ENCODE measurements at places on chromosomes 7 and 10.
A peak's percentile ranks its signal among the peaks of the same experiment; 100 is the strongest.

GRCh38 chr10:21975378-21975990, 28.0 kb downstream of the DNAJC1 start:
- DNase-seq, result peak; percentile 80

DNA sequence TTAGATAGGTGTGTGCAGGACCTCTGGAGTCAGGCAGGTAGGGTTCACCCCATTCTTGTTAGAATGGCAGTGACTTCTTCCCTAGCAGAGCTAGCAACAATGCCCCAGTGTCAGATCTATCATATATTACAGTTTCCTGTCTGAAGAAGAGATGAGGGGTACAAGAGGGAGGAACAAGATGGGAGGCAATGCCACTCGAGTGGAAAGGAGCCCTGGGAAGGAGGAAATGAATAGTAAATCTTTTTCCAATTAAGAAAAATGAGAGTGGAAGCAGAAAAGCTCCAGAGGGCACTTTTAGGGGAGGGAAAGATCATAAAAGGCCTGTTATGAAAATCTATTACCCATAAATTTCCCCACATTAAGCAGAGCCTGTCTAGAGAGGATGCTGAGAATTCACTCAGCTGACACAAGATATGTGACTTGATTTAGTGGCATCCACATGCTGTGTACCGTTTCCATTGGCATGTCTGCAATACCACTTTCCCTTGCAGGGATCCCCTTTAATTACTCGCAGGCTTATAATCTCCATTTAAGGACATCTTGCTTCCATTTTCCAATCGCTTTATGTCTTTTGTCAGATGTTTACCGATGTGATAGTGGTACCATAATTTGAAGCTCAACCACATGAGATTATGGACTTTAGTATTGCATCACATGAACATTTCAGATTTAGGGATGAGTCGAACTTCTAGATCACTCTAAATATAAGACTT, 70.0 kb upstream of the AGBL3 start:
- DNase-seq, result no peak

DNA sequence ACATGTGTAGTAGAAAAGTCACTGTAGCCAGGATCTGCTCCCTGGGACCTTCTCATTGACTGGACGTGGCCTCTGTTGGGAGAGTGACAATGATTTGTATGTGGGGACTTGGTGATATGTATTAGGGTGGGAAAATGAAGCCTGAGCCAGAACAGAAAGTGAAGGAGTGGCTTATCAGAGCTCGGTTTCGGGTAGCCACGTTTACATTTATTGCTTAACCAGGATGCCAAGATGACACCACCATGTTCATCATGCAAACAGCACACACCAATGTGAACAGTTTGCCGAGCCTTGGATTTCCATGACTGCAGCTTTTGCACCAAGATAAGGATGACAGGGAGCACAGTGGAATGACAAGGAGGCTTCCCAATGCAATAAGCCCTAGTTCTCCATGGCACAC, 112.8 kb upstream of the STK17A start:
- no peak for DNase-seq

DNA sequence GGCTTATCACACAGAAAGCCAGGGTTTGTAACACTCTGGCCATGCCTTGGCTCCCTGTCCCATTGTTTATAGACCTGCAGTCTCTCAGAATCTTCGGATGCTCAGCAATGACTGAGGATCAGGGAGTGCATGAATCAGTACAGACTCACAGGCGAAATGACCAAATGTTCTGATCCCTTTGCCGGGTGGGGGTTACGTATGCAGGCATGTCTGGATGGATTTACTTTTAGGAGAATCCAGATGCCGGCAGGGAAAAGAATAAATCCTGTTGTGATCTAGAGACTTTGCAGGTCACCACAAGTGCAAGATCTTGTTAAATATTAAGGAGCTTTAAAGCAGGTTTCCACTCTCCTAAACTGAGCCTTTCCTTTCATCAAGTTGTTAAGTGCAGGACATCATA, 149.5 kb downstream of the SFMBT2 start:
- DNase-seq, result no peak

GRCh38 chr10:102342458-102342857, 53.0 kb upstream of the NFKB2 start:
- DNase-seq, result no peak

GRCh38 chr7:36668750-36669149, 55.5 kb downstream of the AOAH start:
- DNase-seq, result no peak

GRCh38 chr7:11517853-11518252, 314.1 kb downstream of the THSD7A start:
- no peak for DNase-seq

GRCh38 chr7:158125721-158126120, 461.9 kb downstream of the PTPRN2 start:
- no peak for DNase-seq

GRCh38 chr7:11754123-11754522, 77.9 kb downstream of the THSD7A start:
- DNase-seq, result no peak

GRCh38 chr7:150406567-150407421, 27.7 kb downstream of the ZNF775 start:
- no peak for DNase-seq

DNA sequence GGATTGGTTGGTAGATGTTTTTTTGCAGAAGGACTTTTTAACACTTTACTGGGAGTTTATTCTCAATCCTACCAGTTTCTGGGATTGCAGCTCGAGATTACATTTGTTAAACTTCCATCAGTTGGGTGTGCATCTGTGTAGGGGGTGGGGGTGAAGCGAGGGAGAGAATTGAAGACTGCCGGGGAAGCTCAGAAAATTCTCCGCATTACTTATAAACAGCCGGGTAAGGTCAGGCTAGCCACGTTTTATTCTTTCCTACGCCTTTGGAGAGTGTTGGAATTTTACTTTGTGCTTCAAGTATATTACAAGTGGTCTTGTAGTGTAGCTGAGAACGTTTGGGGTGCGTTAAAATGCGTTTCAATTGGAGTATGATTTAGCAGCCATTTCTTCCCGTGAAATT, 1.1 kb downstream of the PALS2 start:
- no peak for DNase-seq

DNA sequence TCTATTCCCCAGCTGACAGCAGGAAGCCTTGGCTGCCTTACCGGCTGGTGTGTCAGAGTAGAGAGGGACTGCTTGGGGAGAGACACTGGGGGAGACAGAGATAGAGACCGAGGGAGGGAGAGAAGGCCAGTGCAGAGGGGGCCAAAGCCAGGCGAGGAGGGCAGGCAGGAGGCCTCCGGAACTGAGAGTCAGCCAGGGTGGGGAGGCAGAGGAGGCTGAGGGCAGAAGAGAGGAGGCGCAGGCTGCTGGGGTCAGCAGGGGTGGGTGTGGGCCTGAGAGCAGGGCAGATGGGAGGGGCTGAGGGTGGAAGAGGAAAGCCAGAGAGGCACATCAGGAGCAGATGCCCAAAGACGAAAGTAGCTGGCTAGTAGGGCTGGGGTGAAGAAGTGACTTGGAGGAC, 57.2 kb upstream of the PAX2 start:
- no peak for DNase-seq

- no peak for DNase-seq
Measured at GRCh38 chr7:22184549-22185199, 172.3 kb downstream of the RAPGEF5 start.

- no peak for DNase-seq
Measured at GRCh38 chr10:13831711-13832141, 245.0 kb downstream of the PRPF18 start.

GRCh38 chr7:122885583-122886356, 490 bp downstream of the CADPS2 start:
- no peak for DNase-seq

DNA sequence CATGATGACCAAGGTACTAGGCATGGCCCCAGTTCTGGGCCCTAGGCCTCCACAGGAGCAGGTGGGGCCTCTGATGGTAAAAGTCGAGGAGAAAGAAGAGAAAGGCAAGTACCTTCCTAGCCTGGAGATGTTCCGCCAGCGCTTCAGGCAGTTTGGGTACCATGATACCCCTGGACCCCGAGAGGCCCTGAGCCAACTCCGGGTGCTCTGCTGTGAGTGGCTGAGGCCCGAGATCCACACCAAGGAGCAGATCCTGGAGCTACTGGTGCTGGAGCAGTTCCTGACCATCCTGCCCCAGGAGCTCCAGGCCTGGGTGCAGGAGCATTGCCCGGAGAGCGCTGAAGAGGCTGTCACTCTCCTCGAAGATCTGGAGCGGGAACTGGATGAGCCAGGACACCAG, 7.4 kb downstream of the ZSCAN21 start:
- DNase-seq, result no peak

GRCh38 chr7:133781486-133782090, 345.6 kb upstream of the LRGUK start:
- no peak for DNase-seq

DNA sequence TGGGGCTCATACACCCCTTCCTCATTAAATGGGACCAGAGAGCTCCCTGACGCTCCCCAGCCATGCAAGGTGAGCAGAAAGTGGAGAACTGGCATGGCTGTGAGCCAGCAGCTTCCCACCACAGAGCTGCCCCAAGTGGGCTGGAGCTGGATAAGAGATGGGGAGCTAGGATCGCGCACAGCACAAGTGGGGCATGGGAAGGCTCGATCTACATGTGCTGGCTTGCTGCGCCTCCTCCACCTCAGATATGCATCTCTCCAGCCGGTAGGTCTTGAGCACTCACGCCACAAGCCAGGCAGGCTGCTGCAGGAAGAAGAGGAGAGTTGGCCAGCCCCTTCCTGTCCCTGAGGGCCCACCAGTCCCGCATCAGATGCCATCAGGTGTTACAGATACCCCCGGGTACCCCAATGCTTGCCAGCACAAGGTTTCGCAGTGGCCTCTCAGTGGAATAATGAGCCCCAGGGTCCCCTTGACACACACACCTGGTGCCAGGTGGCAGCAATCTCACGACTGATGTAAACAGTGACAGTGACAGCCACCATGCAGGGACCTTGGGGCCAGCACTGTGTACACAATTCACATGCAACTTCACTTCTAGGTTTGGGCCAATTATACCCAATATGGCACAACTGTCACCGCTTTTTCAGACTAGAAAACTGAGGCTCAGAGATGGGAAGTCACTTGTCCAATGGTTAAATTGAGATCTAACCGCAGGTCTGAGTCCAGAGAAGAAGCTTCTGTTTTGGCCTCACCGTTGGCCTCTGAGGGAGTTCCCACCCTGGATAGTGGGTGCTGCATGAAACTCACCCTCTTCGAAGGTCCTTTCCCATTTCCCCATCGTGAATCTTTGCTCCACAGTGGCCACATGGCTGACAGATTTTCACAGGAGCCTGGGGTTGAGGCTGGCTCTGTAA, 79.3 kb downstream of the OAT start:
- DNase-seq, result no peak

Measured in NCI-H2029 (cell line).